ENCODE measurements at places on chromosomes 4 and X.

DNA sequence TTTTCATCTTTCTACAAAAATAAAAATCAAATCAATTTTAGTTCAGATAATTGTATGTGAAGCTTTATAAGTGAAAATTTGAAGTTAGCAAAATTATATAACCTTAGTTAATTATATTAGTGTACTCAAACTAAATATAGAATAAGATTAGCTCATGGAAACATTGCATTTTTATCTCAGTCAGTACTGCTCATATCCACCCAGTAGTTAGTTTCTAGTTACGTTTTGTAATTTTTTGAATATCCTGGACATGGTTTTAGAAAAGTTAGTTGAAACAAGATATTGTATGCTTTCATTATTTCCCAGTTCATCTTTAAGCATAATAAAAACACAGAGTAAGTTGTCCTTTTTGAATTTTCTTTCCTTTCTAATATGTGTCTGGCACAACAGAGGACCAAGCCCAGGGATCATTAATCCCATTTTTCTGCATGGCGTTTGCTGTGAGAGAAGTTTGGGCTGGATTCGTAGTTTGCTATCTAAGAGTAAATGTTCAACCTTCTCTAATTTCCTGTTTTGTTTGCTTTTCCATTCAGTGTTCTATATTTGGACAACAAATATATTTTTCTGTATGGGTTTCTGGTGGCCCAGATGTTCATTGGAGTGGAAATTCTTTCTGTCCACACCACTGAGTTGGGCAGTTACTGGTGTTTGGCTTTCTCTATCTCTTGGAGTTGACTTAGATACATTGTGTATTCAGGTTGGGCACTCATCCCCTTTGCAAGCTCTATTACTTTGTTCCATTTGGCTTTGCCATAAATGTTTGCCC lies 12.1 kb downstream of the TBL1X start:
- DNase-seq: no peak

GRCh38 chr4:120327276-120327675 lies 260.6 kb upstream of the MAD2L1 start:
- DNase-seq: no peak

- no peak for DNase-seq
These were observed 66.5 kb downstream of the SHROOM4 start for GRCh38 chrX:50747471-50747900.

DNA sequence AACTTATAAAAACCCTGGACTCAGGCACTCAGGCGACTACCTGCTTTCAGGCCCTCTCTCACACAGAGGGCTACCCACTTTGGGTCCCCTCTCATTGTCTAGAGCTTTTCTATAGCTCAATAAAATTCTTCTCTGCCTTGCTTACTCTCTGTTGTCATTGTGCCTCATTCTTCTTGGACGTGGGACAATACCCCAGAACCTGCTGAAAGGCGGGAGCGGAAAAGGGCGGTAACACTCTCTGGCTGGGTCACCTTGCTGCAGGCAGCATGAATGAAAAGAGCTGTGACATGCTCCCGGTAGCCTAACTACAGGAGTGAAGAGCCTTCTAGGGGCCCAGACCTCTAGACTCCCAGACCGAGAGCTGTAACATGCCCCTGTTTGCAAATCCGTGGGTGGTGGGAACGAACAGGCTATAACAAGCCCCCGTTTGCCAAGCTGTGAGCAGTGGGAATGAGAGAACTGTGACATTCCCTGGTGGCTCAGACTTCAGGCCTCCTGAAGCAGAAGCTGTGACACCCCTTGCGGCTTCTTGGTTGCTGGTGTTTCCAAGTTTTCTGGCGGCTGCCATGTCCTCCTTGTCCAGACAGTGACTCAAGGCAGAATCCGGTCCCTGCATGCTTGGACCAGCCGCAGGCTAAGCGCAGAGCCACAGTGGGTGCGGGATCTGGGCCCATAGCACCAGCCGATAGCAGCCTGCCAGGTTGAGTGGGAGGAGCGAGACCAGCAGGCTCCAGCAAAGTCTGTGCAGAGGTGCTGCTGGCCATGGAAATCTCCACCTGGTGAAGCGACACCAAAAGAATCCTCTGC lies 684.6 kb downstream of the ARAP2 start:
- DNase-seq: no peak

DNA sequence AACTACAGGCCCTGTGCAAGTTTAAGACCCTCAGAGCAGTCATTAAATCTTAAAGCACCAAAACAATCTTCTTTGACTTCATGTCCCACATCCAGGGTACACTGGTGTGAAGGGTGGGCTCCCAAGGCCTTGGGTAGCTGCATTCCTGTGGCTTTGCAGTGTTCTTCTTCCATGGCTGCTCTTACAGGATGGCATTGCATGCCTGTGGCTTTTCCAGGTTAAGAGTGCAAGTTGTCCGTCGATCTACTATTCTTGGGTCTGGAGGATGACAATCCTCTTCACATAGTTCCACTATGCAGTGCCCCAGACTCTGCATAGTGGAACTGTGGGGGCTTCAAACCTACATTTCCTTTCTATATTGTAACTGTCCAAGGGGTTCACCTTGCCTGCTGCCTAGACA lies 494.5 kb downstream of the CFAP47 start:
- DNase-seq: no peak

- peak; percentile 39 for DNase-seq
These were observed 66.1 kb downstream of the TNIP2 start for GRCh38 chr4:2689825-2690700.

GRCh38 chr4:36208893-36209473 lies 35.3 kb downstream of the ARAP2 start:
- DNase-seq: peak; percentile 8

GRCh38 chrX:154840856-154841255 lies 6.4 kb upstream of the SMIM9 start:
- no peak for DNase-seq

GRCh38 chrX:40003428-40004245 lies 94.1 kb downstream of the BCOR start:
- DNase-seq: no peak

GRCh38 chr4:85933291-85933640 lies 426.6 kb downstream of the MAPK10 start:
- DNase-seq: no peak

DNA sequence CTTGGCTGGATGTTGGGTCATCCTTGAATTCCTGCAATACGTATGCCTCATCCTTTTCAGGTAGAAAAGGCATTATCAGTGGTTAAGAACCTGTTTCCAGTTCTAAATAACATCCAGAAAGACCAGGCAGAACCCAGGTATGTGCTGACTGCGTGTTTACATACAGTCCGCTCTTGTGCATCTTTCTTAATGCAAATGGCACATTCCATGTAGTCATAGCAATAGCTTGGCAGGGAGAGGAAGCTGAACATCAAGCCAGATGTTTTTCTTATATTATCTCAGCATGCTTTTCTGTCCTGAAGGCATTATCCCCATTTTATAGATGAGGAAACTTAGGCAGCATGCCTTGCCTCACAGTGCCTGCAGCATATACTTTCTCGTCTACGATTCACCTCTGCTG lies 2.1 kb downstream of the DCLK2 start:
- DNase-seq: no peak

GRCh38 chrX:21725496-21725895 lies 32.4 kb downstream of the SMPX start:
- DNase-seq: no peak

GRCh38 chr4:108794136-108794535 lies 31.3 kb upstream of the ETNPPL start:
- DNase-seq: no peak

DNA sequence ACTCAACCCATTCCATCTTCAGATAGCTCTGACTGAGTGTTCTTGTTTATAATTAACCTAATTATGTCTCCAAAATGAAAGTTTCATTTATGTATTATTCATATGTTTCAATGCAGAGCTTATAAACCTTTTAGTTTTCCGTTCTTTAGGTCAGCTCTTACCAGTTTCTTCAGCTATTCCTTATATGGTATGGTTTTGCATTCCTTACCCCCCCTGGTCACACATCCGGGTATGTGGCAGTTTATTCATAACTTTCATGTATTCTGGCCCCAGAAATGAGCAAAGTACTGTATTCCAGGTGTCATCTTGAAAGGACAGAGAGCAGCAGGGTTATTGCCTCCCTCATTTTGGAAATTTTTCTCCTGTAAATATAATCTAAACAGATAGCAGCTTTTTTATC lies 16.8 kb upstream of the IGSF1 start:
- no peak for DNase-seq

GRCh38 chr4:183807420-183808096 lies 97.5 kb upstream of the STOX2 start:
- DNase-seq: no peak

- DNase-seq: no peak
These were observed 14.1 kb downstream of the INPP4B start for GRCh38 chr4:142832022-142832421.

DNA sequence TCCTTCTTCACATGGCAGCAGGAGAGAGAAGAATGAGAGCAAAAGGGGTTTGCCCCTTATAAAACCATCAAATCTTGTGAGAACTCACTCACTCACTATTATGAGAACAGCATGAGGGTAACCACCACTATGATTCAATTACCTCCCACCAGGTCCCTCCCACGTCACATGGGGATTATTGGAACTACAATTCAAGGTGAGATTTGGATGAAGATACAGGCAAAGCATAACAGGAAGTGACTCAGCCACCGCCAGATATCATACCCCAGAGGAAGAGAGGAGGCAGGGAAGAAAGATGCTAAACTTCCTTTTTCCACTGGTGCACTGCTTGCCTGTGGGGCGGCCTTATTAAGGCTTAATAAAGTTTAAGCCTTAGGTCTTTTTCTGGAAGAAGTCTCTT lies 766.1 kb downstream of the KCTD8 start:
- DNase-seq: no peak

Data from GM12892 (cell line).